Urinary bladder (tissue), 4 donors: ENCODE measurements at places on chromosomes 7 and 10. TPM values are rescaled to one million over a fixed set of nuclear protein-coding genes. Genes with fewer than 3 reads are reported as not detected.

Gene ELN
- 483 TPM for total RNA-seq

Gene AGAP5
- total RNA-seq = 8.0 TPM

Gene NACAD
- 1.9 TPM for total RNA-seq

Gene ABCC2
- total RNA-seq = 2.3 TPM

Gene UPK3B
- total RNA-seq = 23.6 TPM

Gene CH25H
- 1.1 TPM for total RNA-seq

Gene SUGCT
- 8.3 TPM for total RNA-seq

Gene RTKN2
- total RNA-seq = 12.2 TPM

Gene VAX1
- not detected for total RNA-seq

Gene EIF5AL1
- 0.11 TPM for total RNA-seq

Gene SLC26A3
- not detected for total RNA-seq

Gene TYW1B
- total RNA-seq = 4.9 TPM

Gene PDLIM1
- 24.4 TPM for total RNA-seq

Gene SUV39H2
- 24.0 TPM for total RNA-seq

Gene GIMAP5
- 25.6 TPM for total RNA-seq

Gene PRRT4
- 1.4 TPM for total RNA-seq
